Type B pancreatic cell (in vitro differentiated cells): ENCODE measurements at places on chromosomes 13 and 19. TPM values are rescaled to one million over a fixed set of nuclear protein-coding genes. Genes with fewer than 3 reads are reported as not detected.

ZNF101 gene
- total RNA-seq = 10.6 and 11.2 TPM in 2 replicates

NALCN gene
- 0.70 and 1.8 TPM in 2 replicates for total RNA-seq

GPR12 gene
- 0.12 and 0.14 TPM in 2 replicates for total RNA-seq

DNA sequence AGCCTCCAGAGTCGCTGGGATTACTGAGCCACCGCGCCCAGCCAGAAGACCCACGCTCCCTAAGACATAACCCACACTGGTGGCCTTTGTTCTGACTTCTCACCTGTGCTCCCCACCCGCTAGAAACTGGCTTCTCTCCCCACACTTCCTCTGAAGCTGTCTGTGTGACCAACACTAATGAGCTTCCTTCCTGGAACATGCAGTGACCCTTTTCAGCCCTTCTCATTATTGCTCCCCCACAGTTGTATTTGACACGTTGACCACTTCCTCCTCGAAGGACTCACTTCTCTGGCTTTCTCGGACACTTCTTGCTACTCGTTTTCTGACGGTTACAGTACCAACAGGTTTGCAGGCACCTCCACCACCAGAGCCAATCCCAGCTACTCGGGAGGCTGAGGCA lies 10.9 kb downstream of the NCR1 start:
- H3K27me3 ChIP-seq = no peaks in the 10 kb centered on the region
- no peaks in the 10 kb centered on the region for H3K36me3 ChIP-seq
- H3K27ac ChIP-seq = no peak overlapping the region
- DNase-seq = no peak
- H3K4me3 ChIP-seq = no peak overlapping the region
- no peaks in the 10 kb centered on the region for H3K4me1 ChIP-seq

- H3K4me1 ChIP-seq = no peaks in the 10 kb centered on the region
- no peaks in the 10 kb centered on the region for H3K36me3 ChIP-seq
- H3K4me3 ChIP-seq = no peak overlapping the region
- no peak overlapping the region for H3K27ac ChIP-seq
- DNase-seq = no peak
These were observed 692.5 kb upstream of the MIR17HG start for GRCh38 chr13:90654970-90655369.

GRCh38 chr19:2434721-2435265 lies 7.4 kb upstream of the TIMM13 start:
- H3K36me3 ChIP-seq = no peaks in the 10 kb centered on the region
- H3K4me3 ChIP-seq = no peak overlapping the region
- H3K27ac ChIP-seq = no peak overlapping the region

DNA sequence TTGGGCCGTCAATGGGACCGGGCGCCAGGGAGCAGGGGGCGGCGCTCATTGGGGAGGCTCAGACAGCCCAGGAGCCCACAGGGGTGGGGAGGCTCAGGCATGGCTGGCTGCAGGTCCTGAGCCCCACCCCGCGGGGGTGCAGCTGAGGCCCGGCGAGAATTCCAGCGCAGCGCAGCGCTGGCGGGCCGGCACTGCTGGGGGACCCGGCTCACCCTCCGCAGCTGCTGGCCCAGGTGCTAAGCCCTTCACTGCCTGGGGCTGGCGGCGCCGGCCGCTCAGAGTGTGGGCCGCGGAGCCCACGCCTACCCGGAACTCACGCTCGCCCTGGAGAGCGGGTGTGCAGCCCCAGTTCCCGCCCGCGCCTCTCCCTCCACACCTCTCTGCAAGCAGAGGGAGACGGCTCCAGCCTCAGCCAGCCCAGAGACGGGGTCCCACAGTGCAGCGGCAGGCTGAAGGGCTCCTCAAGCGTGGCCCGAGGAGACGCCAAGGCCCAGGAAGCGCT lies 1227.4 kb downstream of the PCDH17 start:
- H3K36me3 ChIP-seq = no peaks in the 10 kb centered on the region
- H3K27ac ChIP-seq = no peak overlapping the region
- DNase-seq = no peak
- no peak overlapping the region for H3K4me3 ChIP-seq

GRCh38 chr19:48703316-48703715 lies 7.5 kb downstream of the FUT2 start:
- peaks cover 10% of the 10 kb centered on the region for H3K36me3 ChIP-seq
- H3K4me3 ChIP-seq = no peak overlapping the region
- H3K27ac ChIP-seq = no peak overlapping the region
- no peak for DNase-seq
- H3K4me1 ChIP-seq = peaks cover 2% of the 10 kb centered on the region
- H3K27me3 ChIP-seq = peaks cover 5% of the 10 kb centered on the region

- H3K27me3 ChIP-seq = no peaks in the 10 kb centered on the region
- H3K36me3 ChIP-seq = peaks cover 34% of the 10 kb centered on the region
- DNase-seq = no peak
- no peak overlapping the region for H3K27ac ChIP-seq
- H3K4me3 ChIP-seq = no peak overlapping the region
These were observed 43.2 kb downstream of the ZNF571 start for GRCh38 chr19:37551129-37551993.
